ENCODE measurements at places on chromosomes 16 and 17.

GRCh38 chr16:71711789-71712188 is 12.7 kb downstream of the PHLPP2 start:
- DNase-seq: no peak

- DNase-seq: no peak
Measured at GRCh38 chr17:62821189-62822079, 13.3 kb upstream of the MARCHF10 start.

- DNase-seq: no peak
Measured at GRCh38 chr16:2082171-2082982, 34.6 kb downstream of the TSC2 start.

DNA sequence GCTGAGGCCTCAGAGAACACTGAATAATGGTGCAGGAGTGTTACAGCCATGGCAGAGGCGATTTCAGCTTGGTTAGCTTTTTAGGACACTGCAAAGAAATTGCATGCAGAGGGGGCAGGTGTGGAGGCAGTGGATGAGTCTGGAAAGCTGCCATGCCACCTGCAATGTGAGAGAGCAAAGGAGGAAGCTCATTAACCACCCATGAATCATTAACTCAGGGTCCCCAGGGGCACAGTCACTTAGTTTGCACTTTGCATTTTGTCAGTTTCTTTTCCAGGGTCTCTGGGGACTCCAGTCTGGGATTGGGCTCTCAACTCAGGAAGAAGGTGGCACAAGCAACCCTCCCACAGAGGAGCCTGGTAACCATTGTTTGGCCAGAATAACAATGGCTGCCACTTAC is 132.9 kb downstream of the USP31 start:
- DNase-seq: no peak

DNA sequence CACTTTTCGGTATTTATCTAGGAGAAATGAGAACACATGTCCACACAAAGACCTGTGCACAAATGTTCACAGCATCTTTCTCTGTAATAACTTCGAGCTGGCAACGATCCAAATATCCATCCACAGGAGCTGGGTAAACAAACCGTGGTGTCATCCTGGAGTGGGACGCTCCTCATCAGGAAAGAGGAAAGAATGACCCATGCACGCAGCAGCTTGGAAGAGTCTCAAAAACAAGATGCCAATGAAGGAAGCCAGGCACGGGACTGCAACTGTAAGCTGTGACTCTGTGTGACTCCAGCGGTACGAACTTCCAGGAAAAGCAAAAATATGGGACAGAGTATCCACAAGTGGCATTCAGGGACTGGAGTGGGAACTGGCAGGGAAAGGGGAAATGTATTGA is 36.7 kb upstream of the CIBAR2 start:
- DNase-seq: no peak

- no peak for DNase-seq
Measured at GRCh38 chr17:6470751-6471521, 26.7 kb downstream of the PIMREG start.

DNA sequence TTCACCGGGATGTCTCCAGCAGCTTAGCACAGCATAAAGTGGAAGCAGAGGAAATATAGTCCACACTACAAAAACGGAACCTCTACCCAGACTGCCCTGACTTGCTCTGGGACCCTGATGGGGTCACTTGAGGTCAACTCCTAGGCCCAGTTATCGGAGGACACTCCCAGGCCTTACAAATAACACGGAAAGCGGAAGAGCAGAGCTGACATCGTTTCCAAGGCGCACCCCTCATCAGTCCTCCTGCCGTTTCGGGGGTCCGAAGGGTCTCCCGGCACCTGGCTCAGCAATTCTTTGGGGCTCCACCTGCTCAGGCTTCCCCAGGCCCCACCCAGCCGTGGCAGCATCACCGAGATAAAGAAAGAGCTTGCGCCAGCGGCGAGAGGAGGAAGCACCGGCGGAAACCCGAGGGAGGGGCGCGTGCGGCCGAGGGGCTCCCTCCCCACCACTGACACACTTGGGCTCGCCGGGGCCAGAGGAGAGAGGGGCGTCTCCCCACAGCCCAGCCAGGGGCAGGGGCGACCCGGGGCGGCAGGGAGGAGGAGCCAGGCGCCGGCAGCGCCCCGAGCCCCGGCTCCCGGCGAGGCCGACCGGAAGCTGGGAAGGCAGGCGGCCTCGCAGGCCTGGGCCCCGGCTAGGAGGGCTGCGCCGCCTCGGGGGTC is 727 bp downstream of the CORO7 start:
- no peak for DNase-seq

GRCh38 chr17:58242171-58242784 is 3.9 kb downstream of the LPO start:
- DNase-seq: no peak

DNA sequence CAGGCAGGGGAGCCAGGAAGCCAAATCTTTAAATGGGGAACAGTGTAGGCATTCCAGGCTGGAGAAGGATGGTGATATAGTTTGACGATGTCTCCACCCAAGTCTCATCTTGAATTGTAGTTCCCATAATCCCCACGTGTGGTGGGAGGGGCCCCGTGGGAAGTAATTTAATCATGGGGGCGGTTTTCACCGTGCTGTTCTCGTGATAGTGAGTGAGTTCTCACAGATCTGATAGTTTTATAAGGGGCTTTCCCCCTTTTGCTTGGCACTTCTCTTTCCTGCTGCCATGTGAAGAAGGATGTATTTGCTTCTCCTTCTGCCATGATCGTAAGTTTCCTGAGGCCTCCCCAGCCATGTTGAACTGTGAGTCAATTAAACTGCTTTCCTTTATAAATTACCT is 28.8 kb downstream of the GINS3 start:
- no peak for DNase-seq

Measured in stimulated activated CD4-positive, alpha-beta T cell treated with anti-CD3 and anti-CD28 coated beads, TNF-alpha, amount 100 ng/mL, for 24 hours (primary cell).